ENCODE measurements at places on chromosomes 5 and 9.

GRCh38 chr5:126723643-126724042, 53.3 kb upstream of the LMNB1 start:
- no peak for DNase-seq

DNA sequence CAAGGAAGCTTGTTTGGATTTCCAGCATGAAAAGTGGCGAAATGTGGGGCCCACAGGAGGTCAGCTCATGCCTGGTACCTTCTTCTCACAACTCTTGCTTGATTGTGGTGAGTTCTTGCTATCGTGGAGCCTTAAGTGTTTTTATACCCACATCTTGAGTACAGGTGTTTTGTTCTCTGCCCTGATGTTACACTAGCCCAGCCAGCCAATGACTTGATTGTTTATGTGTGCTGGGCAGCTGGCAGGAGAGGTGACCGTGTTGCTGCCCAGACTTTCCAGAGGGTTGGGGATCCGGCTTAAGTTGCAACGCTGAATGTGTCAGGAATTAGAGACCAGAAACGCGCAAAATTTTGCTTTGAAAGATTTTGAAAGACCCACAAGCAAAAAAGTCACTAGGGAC, 24.0 kb upstream of the TPPP start:
- no peak for DNase-seq

DNA sequence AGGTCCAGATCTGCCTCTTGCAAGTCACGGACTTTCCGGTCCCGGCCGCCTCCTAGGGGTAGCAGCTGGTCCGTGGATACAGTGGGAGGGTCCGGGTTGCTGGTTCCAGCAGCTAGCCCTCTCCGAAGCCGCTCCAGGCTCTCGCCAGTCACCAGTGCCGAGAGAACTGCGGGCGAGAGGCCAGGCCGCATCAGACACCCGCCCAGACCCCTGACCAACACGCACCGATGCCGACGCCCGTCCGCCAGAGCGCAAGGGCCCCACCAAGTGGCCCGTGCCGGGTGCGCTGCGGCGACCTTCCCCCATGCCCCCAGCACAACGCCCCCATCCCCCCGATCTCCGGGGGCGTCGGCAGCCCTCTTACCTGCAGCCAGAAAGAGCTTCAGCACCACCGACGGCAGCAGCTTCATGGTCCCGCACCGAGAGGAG, 470 bp downstream of the HBEGF start:
- DNase-seq, result no peak

DNA sequence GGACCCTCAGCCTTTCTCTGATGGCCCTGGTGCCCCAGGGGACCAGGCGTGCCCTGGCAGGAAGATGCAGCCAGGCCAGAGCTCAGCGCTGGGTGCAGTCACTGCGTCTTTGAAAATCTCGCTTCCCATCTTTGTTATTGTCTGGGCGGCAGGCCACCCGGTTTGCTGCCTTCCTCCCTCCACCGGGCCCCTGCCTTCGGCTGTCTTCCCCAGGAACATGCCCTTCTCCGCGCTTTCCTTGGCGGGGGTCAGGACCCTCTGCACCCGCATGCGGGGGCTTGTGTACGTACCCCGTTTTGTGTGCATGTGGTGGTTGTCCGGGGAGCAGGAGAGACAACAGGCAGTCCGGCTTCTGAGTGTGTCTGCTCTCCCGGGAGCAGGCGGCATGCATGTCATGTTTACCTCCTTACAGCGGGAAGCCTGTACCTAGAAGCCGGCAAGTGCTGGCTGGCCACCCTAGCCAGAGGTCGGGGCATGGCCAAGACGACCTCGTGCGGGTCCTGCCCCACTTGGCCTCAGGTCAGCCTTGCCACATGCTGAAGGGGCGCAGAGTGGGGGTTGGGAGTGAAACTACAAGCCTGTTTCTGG, 49.5 kb downstream of the DAB2IP start:
- no peak for DNase-seq

GRCh38 chr5:27388755-27389154, 350.4 kb upstream of the CDH9 start:
- no peak for DNase-seq

DNA sequence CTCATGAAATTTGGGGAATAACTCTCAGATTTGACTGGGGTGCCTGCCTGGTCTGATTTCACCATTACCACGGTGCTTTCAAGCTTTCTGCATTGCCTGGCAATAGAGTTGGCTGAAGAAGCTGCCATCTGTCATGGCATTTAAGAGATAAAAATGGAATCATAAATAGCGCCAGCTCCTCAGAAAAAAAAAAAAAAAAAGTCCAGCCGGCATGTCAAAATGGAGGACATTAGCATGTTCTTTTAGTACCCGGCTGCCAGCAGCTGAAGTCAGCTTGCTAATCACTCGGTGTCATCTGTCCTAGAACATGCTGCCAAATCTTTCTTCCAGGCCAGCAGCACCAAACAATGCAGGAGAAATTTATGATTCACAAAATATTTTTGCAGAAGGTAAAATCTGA, 57.7 kb upstream of the CER1 start:
- DNase-seq, result no peak

GRCh38 chr5:104053353-104053649, 490.7 kb upstream of the NUDT12 start:
- DNase-seq, result no peak

DNA sequence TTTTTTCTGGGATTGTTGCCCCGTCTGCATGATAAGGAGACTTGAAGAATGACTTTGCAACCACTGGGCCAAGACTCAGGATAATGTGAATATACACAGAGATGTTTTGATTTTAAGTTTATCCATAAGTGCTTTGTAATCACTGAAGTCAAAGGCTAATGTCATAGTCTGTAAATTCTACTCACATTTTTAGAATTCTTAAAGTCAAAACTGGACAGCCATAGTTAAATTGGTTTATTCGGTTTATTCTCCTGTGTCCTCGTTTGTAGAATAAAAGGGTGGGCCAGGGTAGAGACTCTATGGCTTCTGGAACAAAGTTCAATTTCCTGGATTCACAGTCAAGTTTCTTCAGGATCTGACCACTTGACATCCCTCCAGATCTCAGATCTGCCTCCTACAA, 327.7 kb upstream of the TNC start:
- DNase-seq, result no peak

All from NCI-H1930 (cell line).